ENCODE measurements at places on chromosomes 3 and 15.

- no peak for DNase-seq
These were observed 138.3 kb upstream of the TPM1 start for GRCh38 chr15:62904041-62904910.

DNA sequence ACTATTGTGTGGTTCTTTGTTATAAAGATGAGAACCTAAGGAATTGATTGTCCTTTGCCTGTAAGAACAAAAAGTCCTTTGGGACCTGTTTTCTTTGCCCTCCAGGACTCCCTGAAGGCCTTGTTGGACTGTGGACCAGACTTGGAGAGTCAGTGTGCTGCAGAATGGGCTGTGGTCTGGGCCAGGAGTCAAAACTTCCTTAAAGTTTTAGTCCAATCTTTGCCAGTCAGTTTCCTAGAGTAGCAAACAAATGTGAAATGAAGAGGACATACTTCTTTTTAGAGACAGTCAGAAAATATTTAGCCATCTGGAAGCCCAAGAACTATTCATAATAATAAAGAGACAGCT is 45.4 kb downstream of the PDE8A start:
- no peak for DNase-seq

DNA sequence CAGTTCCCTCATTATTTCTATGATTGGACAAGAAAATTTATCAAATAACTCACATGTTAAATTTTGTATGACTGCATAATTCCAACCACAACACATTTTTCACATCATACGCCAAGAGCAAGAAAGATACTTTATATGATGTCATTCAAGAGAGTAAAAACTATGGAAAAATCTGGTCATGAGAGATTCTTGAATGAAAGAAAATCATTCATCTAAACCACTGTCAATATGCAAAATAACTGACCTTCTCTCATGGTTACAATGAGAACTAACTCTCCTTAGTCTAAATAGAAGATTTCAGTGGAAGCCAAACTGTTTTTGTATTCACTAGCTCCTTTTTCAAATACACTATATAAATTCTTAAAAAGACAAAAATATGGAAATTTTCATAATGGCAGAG is 124.6 kb downstream of the CBLB start:
- no peak for DNase-seq

DNA sequence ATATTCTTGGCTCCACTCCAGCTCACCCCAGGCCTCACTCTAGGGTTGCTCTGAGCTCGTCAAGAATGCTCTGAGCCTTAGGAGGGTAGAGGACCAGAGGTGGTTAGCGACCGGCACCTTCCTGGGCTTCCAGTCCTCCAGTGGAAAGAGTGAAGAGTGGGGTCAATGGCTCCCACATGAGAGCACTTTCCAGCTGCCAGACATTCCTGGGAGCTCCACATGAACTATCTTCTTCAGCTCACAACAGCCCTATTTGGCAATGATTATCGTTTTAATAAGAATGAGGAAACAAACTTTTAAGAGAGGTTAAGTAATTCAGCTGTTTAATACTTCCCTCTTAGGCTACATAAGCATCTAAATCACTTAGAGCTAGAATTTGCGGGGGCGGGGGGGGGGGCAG is 139.3 kb downstream of the STT3B start:
- no peak for DNase-seq

DNA sequence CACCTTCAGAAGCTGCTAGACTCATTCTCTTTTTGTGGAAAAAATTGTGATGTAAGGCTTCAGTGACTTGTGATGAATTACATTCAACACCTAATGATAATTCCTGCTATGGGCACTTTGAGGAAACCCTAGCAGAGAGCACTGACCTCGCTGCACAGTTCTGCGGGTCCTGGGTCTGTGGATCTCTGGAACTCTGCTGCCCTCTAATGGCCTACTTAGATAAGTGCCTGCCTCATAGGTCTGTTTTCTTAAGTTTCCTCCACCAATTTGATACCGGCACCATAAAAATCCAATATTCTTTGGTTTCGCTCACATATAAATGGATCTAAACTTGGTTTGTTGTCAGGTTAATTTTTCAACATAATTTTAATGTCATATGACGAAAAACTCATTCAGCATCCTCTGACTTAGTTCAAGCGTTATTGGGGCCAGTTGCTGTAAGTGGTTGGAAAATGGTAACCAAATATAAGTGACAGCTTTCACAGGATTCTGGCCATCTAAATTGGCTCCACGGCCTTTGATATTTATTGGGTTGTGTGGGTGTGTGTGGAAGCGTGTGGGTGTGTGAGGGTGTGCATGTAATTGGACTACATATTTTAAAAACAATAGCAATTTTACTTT is 10.4 kb downstream of the SLITRK3 start:
- DNase-seq, result no peak

GRCh38 chr3:21484828-21485144 is 266.2 kb downstream of the ZNF385D start:
- no peak for DNase-seq

- DNase-seq, result no peak
These were observed 37.7 kb downstream of the SLMAP start for GRCh38 chr3:57793737-57794187.

GRCh38 chr3:184758056-184758455 is 46.2 kb upstream of the MAGEF1 start:
- no peak for DNase-seq

DNA sequence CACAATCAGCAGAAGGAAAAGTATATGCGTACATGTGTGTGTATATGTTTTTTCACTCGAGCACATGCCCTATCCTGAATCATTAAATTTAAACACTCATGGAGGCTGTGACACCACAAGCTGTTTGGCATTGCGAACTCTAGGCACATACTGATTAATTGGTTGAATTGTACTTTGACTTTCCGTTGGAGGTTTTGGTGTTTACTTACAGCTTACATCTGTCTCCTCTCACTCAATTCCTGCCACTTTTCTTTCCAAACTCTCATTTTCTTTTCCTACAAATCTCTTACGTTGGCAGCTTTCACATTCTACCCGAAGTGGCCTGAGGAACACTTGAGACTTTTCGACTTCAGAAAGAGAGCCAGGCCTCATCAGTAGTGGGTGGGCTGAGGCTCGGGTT is 434.1 kb upstream of the SEMA6D start:
- DNase-seq, result no peak

DNA sequence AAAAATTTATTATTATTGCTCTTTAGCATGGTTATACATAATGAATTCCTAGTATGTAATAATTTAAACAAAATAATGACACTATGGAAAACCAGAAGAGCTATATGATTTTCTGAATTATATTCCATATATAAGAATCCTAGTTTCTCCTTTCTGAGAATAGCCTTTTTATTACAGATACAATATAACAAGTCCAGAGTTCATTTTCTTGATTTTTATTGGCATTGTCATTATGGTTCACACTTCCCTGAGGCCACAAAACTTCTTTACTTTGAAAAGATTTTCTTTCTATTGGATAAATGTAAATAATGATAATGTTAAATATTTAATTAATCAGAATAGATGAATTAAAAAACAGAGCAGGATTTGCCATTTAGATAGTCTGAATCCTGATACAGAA is 362.3 kb upstream of the BCHE start:
- no peak for DNase-seq

GRCh38 chr15:67887776-67888175 is 47.9 kb upstream of the RNU6-1 start:
- no peak for DNase-seq

DNA sequence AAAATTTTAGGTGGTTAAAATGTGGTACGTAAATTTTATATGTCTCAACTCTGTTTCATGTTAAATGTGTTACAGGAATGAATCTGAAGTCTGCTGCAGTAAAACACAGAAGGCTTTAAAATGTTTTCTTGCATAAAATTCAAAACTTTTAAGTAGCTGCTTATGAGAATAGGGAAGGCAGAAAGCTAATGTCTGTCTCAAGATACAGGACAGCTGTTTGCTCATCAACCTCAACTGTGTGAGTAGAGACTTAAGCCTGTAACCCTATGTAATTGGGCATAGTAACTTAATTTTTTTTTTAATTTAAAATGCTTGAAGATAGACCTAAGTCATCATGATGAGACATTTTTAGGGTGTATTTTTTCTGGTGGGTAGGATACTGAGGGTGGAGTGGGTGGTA is 38.9 kb downstream of the ZFAND6 start:
- DNase-seq, result no peak

- DNase-seq, result no peak
These were observed 27.5 kb upstream of the THRB start for GRCh38 chr3:24522146-24522579.

GRCh38 chr3:126111566-126112475 is 27.9 kb upstream of the SLC41A3 start:
- no peak for DNase-seq

DNA sequence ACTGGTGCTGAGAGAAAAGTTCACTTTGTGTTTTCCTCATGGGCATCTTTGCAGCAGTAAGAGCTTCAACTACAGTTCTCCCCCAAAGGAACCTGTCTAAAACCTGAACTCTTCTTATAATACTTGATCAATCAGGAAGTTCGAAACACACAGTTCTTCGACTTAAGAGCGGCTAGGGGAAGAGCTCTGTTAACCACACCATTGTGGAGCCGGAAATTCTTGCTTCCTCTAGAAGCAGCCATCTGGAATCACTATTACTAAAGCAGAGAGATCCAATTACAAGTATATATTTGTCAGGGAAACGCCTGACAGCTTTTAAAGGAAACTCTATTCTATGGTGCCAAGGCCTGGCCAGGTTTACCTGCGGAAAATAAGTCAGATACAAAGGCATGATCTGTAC is 337.3 kb upstream of the CBLB start:
- no peak for DNase-seq

DNA sequence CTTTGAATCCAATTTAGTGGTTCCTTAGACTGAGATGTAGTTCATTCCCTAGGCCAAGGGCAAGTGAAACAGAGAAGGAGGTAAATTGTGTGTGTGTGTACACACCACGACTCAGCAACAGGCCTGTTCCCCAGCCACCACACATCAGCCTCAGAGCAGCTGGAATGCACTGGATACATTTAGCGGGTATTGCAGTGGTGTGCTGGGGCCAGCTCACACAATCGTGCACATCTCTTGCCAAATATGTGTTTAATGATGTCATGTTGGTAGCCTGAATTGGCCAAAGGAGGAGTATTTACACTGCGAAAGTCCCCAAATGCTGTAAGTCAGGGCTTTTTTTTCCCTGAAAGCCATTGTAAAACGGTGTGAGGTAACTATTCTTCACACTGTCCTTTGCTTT is 82.3 kb downstream of the RBPMS2 start:
- no peak for DNase-seq

GRCh38 chr3:64121750-64122311 is 98.5 kb upstream of the PSMD6 start:
- DNase-seq, result no peak

GRCh38 chr15:65957451-65957850 is 88.2 kb downstream of the RAB11A start:
- DNase-seq, result no peak

GRCh38 chr15:80970018-80970657 is 19.5 kb downstream of the MESD start:
- peak; percentile 31 for DNase-seq

DNA sequence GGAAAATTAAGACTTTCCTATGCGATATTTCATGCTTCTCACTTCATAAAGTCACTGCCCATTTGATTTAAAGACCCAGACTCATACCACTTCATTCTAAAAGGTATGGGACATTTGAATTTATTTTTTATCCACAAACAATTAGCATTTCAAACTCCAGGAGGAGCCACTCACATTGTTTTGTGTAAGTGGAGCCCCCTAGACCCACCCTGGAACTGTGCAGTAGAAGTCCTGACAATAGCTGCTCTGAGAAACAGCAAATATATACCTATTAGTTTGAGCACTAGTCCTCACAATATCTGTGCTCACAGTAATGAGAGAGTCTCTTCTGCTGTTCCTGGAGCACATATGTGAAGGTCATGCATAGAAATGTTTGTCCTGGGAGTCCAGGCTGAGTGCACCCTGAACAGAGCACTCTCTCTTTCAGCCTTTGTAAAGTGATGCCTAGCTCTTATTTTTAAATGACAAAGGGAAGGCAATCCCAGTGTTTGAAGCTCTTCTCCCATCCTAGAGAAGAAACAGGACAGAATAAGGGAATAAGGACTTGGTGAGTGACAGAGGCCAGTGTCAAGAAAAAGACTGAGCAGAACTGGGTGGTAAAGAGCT is 127.5 kb upstream of the STRIT1 start:
- DNase-seq, result no peak

- DNase-seq, result no peak
These were observed 17.2 kb upstream of the B4GALT4 start for GRCh38 chr3:119257654-119258410.

- DNase-seq, result no peak
These were observed 75.6 kb downstream of the AQP9 start for GRCh38 chr15:58213587-58214338.

DNA sequence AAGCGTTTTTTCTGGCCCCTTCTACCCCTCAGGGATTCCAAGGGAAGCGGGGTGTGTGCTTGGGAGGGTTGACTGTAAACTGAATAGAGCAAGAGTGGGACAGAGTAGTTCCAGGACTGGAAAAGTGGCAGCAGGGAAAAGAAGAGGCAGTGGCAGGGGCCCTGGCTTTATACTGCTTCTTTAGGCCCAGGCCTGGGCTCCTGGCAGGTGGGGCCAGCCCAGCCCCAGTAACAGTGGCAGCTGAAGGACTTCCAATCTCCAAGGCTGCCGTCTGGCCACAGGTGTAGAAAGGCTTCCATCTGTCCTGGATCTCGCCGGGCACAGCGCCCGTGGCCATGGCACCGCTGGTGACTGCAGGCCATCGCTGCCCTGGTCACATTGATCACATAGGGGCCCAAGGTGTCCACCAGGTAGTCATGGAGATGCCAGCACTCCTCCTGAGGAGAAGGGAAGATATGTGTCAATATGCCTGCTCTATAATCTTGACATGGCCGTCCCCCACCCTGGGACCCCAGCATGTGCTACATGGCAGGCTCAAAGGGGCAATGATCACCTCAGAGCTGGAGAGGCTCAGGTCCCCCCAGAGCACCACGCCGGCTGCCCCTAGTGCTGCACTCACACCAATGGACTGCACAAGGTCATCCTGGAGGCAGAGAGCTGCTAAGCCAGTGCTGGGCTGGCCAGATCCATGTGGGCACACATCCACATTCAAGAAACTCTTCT is 1.0 kb upstream of the IFRD2 start:
- no peak for DNase-seq

DNA sequence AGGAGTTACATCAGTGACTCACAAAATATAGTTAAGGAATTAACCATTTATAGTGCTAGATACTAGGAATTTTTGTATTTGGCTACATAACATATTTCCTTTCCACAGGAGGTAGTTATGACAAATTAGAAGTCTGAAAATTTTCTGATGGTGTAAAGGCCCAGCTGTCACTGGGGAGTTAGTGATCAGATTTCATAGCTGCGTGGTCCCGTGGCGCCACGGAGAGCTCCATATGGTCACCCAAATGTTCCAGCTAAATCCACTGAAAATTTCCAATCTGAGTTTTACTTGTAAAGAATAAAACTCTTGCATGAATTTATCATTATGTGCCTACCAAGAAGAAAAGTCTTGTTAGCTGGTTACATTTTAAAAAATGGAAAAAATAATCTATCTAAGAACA is 368.9 kb upstream of the PLSCR5 start:
- DNase-seq, result no peak

Measured in stimulated activated naive CD4-positive, alpha-beta T cell treated with Interleukin-2 at 50 U/mL for 16 hours (primary cell).